Pulmonary artery endothelial cell (primary cell): ENCODE measurements at places on chromosomes 5 and 9. TPM values are rescaled to one million over a fixed set of nuclear protein-coding genes. Genes with fewer than 3 reads are reported as not detected.

POLR3G gene
- total RNA-seq: 10.0 and 11.9 TPM in 2 replicates

- no peak for DNase-seq
These were observed 16.8 kb downstream of the STXBP1 start for GRCh38 chr9:127628758-127629467.

GRCh38 chr5:133510634-133511262, 101.6 kb downstream of the FSTL4 start:
- DNase-seq: no peak

- DNase-seq: no peak
These were observed 1079.4 kb upstream of the COX7C start for GRCh38 chr5:85538362-85538761.

- DNase-seq: no peak
These were observed 9.3 kb downstream of the SLC27A6 start for GRCh38 chr5:128974567-128974966.
